HTR-8/SVneo (cell line): ENCODE measurements at places on chromosomes 12 and 14.
A peak's percentile ranks its signal among the peaks of the same experiment; 100 is the strongest.

- DNase-seq = no peak
Measured at GRCh38 chr14:66918527-66918926, 270.7 kb upstream of the GARIN2 start.

GRCh38 chr12:45849289-45849688 is 119.8 kb downstream of the ARID2 start:
- DNase-seq = no peak

DNA sequence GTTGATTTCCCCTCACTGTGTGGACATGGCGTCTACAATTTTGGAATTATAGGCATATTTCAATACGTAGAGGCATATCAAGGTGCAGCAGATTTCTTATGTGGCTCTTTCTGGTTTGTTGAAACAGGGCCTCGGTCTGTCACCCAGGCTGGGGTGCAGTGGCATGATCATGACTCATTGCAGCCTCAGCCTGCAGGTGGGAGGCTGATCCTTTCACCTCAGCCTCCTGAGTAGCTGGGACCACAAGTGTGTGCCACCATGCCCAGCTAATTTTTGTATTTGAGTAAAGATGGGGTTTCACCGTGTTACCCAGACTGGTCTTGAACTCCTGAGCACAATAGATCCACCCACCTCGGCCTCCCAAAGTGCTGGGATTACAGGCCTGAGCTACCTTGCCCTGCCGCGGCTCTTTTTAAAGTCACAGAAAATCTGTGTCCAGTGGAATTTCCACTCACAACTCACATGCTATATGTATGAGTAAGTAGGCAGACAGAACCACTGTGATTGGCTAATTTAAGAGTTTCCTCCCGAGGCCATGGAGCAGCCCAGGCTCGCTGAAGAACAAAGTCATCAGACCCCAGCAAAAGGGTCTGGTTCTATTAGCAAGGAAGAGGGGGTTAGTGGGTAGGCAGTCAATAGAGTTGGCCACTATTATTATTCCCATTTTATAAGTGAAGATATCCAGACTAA is 9.1 kb downstream of the GNG2 start:
- DNase-seq = no peak

DNA sequence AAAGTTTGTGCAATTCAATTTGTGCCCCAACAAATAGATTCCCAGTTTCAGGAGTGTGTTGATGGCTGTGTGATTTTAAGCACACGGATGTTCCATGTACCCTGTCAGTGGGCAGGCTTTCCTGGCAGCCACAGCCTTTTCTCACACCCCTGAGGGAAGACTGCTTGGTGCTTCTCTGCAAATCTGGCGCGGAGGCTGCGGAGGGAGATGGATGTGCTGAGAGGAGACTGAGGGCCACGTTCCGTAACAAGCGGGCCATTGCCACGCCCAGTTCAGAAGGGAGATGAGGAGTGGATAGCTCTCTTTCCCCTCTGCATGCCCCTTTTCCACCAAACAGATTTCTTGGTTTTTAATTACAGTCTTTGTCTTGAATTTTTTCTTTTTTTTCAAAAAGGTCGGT is 89.1 kb downstream of the BEGAIN start:
- DNase-seq = no peak

GRCh38 chr12:62698701-62699101 is 232.1 kb downstream of the MON2 start:
- DNase-seq = no peak

DNA sequence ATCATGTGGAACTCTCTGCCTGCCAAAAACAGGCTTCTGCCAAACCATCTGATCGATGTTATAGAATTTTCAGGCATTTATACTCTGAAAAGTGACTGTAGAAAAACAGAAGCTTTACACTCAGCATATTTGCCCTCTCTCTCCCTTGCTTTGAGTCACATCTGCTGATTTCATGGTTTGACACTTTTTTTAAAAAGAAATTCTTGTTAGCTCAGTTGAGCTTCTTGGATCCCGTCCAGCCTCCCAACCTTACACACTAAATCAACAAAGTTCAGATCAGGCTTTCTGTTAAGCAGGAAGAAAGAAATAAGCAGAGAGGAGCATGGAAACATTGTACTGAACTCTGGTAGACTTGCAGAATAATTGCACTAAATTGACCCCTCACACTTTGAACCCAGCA is 193.6 kb upstream of the SEL1L start:
- no peak for DNase-seq

DNA sequence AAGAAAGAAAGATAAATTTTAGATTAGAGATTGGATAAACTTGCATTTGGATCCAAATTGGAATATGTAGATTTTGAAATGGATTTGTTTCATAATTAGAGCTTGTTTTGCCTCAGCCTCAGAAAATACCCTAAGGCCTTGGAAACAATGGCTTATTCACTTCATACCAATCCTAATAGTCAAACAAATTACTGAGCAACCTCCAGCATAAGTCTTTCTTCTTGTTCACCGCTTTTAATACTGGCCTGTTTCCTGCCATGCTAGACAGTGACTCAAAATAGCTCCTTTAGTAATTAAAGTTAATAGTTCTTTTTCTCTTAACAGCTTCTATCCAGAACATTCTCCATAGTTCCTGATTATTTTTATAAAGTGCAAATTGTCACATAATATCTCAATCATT is 110.9 kb upstream of the DNM1L start:
- DNase-seq = peak; percentile 20

DNA sequence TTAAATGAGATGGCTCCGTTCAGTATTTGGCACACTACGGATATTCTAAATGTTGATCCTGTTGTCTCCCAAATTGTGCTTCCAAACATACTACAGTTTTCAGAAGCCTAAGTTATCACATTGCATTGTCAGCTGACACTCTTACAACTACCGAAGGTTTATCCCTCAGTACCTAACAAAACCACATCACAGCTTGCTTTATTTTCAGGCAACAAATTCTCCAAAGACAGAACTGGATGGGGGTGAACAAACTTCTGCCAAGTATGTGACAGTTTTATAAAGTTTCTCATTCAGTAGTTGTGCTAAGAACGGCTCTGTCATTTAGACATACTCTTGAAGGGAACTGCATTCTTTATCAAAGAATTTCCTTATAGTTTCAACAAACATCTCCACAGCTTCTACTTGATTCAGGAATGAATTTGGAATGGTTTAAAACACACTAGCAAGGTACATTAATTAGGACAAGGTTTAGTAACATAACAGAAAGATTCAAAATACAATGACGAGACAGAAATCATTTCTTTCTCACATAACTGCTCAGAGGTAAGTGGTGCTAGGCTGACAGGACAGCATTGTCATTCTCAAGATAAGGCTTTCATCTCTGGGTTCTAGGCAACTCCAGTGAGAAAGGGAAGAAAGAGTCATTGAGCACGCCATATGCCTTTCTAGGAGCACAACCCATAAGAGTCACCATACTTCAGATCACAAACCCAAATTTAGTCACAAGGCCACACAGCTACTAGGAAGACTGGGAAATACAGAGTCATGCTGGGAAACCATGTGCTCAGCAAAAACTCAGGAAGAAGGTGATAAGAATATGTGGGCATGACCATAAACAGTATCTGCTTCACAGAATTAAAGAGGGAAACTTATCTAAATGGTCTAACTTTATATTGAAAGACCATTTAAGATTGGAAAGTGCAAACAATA is 100.7 kb downstream of the DUSP6 start:
- no peak for DNase-seq

DNA sequence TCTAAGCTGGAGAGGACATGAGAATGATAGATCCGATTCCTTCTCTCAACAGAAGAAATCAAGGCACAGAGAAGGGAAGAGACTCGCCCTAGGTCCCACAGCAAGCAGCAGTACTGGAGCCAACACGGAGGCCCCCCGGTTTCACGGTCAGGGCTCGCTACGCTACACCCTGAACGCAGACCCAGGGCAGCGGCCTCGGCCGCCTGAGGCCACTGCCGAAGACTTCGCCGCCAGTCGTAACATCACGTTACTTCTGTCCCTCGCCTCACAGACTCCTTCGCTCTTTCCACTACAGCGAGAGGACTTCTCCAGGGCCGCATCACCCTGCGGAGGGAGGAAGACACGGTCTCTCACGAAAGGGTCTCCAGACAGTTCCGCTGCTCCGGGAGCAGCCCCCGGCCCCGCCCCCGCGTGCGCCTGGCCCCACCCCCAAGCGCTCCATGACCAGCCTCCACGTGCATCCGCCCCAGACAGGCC is 411 bp upstream of the DCAF4 start:
- no peak for DNase-seq

- no peak for DNase-seq
Measured at GRCh38 chr12:49942921-49943624, 7.5 kb upstream of the AQP2 start.

DNA sequence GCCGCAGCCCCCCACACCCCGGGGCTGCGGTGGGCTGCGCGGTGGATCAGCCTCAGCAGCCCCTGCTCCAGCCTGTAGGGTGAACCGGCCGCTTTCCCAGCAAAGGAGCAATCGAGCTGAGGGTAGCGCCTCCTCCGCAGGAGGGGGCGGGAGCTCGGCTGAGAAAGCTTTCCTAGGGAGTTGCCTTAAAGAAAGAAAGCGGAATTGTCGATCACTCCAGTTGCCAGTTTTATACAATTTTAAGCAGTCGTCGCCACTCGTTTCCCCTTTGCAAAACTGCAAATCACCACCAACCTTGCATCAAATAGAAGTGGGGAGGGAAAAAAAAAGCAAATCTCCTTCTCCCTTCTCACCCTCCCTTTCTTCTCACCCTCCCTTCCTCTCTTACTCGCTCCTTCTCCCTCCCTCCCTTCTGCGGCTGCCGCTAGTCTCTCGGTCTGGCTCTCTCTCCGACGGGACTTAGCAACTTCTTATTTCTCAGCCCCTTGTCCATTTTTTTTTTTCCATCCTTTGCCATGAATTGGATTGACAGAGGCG is at the start of gene PDE3A:
PDE3A (plus strand) TSS at position 424 of the 537 bp plus-strand sequence. CDS start 748 bp downstream, outside the sequence.
- DNase-seq = peak; percentile 34

DNA sequence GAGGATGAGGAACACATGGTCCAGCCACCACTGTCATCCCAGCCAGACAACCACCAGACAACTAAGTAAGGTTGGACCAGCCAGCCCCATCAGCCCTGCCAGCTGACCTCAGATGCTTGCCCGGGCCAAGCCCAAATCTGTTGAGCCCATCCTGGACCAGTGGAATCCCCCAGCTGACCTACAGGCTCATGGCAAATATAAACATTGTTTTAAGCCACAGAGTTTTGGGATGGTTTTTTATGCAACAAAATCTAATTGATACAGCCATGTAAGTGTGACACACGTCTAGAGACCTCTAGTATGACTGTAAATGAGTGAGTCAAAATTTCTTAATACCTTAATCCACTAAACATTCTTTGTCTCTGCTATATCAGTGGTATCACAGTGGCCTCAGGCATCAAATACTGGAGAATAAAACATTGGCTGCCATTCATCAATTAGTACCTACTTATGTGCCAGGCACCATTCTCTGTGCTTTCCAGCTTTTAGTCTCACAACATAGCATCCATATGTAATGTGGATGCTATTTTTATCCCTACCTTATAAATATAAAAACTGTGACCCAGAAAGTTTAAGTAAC is 24.2 kb upstream of the NT5DC3 start:
- DNase-seq = no peak

DNA sequence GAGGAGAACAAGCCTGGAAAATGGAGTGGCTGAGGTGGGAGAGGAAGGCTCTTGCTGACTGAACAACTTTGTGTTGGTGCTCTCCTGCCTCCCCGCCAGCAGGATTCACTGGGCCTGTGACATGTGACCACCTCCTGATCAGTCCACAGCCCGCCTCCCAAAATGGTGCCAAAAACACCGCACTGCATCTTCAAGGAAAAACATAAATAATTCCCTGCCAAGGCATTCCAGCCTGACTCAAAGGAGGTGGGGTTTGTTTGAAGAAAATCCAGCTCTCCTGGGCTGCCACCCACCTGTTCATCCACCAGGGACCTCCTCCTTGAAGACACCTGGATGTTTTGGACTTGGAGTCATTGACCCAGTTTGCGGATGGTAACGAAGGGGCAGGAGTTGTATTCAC is 83.8 kb upstream of the PIWIL1 start:
- DNase-seq = no peak

GRCh38 chr12:41683023-41683422 is 461.7 kb downstream of the GXYLT1 start:
- DNase-seq = no peak

GRCh38 chr14:85401384-85401783 is 128.6 kb upstream of the FLRT2 start:
- DNase-seq = no peak

GRCh38 chr12:6724409-6724797 is 557 bp downstream of the COPS7A start:
- peak; percentile 38 for DNase-seq

DNA sequence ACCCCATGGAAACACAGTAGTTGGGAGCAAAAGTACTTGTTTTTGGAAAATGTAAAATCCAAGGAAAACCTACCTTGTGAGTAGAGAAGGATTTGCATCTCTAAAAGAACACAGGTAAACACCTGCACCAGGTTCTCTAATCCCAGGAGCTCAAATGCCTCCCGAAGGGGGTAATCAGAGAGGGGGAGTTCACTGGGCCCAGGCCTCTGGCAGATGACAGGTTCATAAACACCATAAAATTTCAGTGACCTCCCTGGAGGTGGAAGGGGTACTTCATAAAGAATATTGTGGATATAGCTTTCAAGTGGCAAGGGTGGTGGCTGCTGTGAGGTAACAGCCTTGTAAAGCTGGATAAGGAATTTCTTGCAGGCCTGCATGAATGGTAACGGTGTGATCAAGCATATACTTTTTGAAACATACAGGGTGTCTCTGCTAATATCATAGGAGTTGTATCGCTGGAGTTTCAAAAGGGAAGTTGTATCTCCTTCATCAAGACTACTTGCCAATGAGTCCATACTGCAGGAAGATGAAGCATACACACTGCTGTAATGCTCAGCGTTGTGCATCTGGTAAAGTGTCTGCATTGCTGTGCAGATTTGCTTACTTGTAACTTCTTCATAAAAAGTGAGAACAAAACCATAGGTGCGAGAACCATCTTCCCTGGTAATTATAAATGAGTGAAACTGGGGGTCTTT is 111.3 kb downstream of the DENND5B start:
- DNase-seq = no peak

DNA sequence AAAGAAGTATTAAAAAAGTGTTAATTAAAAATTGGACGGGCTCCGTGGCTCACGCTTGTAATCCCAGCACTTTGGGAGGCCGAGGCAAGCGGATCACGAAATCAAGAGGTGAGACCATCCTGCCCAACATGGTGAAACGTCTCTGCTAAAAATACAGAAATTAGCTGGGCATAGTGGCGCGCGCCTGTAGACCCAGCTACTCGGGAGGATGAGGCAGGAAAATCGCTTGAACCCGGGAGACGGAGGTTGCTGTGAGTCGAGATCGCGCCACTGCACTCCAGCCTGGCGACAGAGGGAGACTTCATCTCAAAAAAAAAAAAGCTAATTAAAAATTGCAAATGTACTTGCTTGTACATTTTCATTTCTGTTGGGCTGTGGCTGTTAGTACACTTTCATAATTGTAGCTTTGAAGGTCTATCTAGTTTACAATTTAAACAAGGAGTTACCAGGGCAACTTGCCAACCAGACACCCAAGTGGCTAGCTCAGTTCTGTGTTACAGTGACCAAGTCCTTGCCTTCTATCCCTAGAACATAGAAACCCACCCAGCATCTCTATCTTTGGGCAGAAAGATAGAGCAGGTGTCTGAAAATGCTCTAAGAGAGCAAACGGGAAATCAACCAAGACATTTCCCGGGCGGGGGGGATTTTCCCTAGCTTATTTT is 1.2 kb downstream of the COA8 start:
- DNase-seq = no peak

- DNase-seq = no peak
Measured at GRCh38 chr12:92398565-92399309, 253.1 kb upstream of the BTG1 start.

- no peak for DNase-seq
Measured at GRCh38 chr12:47145188-47145587, 65.4 kb upstream of the AMIGO2 start.

GRCh38 chr14:69129264-69129880 is 23.5 kb downstream of the DCAF5 start:
- DNase-seq = peak; percentile 97
